ENCODE measurements at places on chromosomes 6 and 20.

DNA sequence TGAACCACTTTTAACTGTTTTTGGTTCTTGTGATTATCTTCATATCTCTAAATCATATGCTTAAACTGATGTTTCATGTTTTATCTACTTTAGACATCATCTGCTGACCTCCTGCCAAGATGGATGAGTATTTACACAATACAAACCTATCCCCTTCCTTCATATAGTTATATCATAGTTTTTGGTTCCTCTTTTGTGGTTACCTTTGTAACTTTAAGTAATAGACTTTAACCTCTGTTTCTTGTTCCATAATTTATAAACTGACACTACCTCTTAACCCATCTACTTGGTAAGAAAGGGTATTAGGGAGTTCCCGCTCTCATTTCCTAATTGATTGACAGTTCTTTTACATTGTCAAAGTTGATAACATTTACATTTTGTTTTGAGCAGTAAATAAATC lies 11.9 kb downstream of the PCMT1 start:
- no peak for DNase-seq

GRCh38 chr20:18543932-18544331 lies 23.3 kb upstream of the SMIM26 start:
- no peak for DNase-seq

GRCh38 chr20:5145365-5146098 lies 18.7 kb downstream of the CDS2 start:
- no peak for DNase-seq

GRCh38 chr6:47145212-47145611 lies 103.1 kb upstream of the ADGRF1 start:
- DNase-seq = no peak

- DNase-seq = no peak
Observed at GRCh38 chr6:21953831-21954801, 342.7 kb downstream of the PRL start.

DNA sequence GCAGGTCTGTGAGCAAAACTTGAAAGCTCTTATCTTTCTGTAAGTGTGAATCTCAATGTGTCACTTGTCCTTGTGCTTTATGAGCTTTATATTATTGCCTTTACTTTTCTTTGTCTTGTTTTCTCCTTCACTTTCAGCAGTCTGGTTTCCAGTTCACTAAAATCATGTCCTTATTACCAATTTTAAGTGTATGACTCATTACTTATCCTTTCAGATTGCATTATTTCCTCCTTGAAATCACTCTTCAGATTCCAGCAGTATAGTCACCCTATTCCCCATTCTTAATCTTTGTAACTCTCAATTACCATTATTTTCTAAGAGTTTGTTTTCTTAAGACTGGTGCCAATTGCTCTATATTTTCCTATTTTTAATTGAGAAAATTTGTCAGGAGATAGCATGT lies 117.4 kb upstream of the GRIK2 start:
- DNase-seq = no peak

DNA sequence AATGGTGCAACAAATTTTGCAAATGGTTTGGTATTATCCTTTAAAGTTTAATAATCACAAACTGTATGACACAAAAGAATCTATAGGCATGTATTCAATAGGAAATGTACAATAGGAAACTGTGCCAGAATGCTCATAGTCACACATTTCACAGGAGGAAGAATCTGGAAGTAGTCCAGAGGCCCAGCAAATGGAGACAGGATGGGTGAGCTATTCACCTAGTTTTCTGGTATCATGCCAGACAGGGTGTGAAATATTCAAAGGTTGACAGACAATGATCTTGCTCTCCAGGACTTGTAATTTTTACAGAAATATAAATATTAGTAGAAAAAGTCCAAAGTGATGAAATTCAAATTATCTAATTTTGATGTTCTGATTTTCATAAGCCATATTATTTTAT lies 520.1 kb upstream of the IMPG1 start:
- DNase-seq = no peak

DNA sequence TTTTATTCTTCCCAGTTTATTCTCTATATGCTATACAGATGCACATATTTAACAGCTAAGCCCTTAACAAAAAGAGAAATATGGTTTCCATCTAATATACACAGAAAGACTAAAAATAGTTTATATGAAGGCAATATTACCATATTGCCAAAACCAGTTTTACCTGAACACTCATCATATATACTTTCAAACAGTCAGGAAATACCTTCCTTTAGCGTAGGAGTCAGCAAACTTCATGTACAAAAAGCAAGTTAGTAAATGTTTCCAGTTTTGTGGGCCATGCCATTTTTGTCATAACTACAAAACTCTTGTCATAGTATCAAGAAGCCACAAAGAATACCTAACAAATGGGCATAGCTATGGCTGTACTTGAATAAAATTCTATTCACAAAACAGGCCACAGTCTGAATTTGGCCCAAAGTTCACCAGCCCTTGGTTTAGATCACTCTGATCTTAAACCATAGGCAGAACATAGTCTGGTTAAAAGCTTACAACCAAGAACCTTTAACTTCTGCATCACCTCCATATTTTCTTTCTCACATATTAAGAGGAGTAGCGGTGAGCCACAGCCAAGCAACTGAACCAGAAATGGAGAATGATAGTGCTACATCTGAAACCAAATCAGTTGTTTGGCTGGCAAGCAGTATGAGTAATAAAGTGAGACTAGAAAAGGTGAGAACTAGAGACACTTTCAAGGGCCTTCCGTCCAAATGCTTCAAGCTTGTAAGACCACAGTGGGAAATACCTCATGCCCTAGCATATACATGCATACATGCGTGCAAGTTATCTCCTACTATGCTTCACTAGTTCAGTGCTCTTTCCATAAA lies 116.6 kb downstream of the PTPRK start:
- DNase-seq = no peak

GRCh38 chr20:50704514-50704913 lies 13.2 kb upstream of the RIPOR3 start:
- DNase-seq = no peak

DNA sequence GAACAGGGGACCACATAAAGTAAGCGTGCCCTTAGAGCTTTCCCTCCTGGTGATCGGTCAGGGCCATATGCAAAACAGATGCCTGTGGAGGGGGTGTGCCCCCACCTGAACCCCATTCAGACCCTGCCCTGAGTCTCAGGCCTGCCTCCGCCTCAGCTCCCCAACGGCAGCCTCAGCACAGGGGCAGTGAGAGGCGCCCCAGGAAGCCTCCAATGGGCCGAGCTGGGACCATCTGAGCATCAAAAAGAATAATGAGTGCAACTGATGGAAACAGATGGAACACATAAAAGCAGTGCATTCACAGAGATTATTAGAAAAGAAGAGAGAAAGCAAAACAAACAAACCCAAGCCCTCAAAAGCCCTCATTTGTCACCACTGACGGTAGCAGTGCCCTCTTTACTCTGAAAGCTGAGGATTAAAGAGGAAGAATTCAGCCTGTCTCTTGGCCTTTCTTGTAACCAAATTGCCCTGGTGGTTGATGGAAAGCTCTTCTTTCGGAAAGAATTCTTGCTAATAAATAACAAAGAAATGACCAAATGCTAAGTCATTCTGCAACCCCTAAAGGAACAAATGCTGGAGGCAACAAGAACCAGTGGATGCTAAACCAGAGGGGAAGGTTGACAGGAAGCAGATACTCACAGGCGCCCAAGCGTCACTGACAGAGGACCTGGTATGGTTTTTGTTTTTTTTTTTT lies 6.8 kb downstream of the ADISSP start:
- no peak for DNase-seq

- DNase-seq = no peak
Observed at GRCh38 chr6:159627939-159628338, 65.1 kb downstream of the SOD2 start.

DNA sequence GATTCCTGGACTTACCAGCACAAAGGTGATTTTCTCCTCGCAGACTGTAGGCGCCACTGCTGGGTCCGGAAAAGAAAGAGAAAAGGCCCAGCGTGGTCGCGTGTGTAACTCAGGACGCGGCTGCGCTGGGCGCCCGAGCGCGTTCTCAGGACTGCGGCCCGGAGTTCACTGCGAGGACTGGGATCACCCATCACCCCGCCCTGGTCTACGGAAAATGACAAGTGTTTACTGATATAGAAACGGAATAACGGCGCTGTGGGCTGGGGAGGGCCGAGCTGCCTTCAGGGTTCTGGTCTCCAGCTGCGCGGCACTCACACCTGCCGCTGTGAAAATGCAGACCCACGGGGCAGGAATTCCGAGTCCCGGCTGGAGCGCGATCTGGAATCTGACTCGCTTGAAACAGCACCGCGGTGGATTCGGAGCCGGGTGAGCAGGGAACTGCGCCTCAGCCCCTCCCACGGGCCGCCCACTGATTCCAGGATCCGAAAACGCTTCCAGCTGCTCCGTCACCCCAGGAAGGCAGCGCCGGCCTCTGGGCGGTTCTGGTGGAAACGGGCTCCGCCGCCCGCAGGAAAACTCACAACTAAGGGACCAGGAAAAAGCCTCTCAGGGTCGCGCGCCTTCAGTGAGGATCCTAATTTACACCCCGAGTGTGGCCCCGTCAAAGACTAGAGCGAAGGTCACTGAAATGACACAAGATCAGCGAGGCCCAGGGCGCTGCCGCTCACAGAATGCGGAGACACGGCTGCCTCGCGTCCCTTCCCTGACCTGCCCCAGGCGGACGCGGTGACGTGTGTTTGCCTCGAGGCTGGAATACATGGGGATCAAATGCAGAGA lies 34.5 kb downstream of the HLA-A start:
- peak; percentile 80 for DNase-seq

GRCh38 chr20:63574829-63575743 lies 1.0 kb upstream of the HELZ2 start:
- DNase-seq = no peak

GRCh38 chr6:157008568-157008967 lies 231.4 kb downstream of the ARID1B start:
- DNase-seq = no peak

DNA sequence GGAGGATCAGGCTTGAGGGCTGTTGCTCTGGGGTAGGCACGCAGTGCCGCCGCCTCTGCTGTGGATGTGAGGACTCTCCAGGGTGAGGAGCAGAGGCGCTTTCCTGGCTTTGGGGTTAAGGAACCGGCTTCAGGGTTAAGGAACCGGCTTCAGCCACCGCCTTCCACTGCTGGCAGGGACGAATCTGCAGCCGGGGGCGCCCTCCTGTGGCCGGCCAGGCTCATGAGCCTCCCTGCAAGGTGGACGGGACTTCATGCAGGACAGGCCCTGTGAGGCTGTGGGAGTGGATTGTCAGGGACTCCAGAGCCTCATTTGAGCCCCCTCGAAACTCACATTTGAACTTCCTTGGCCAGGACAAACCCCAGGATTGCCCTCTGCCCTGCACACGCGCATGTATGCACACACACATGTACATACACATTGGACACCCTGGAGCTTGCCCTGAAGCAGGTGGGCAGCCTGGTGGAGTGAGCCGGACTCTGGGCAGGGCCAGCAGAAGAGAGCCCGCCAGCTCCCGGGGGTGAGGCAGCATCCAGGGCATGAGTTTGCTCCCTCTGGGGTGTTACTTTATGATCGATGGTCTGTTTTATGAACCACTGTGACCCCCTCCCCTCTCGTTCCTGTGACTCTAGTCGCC lies 146.9 kb downstream of the PHACTR3 start:
- DNase-seq = peak; percentile 92

- no peak for DNase-seq
Observed at GRCh38 chr20:48926821-48927220, 5.3 kb downstream of the ARFGEF2 start.

DNA sequence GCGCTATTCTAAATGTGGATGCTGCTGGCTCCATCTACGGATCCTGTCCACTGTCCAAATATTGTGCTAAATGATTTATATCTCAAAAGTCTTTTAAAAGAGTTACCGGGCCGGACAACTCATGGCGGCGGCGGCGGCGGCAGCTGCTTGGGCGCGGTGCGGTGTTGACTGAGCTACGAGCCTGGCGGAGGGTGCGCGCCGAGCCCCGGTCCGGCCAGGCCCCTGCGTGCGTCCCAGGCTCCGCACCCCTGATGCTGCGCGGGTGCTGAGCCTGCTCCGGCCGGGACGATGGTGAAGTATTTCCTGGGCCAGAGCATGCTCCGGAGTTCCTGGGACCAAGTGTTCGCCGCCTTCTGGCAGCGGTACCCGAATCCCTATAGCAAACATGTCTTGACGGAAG lies 303.4 kb downstream of the CENPW start:
- DNase-seq = no peak

GRCh38 chr20:17972121-17972520 lies 3.3 kb downstream of the MGME1 start:
- DNase-seq = no peak

DNA sequence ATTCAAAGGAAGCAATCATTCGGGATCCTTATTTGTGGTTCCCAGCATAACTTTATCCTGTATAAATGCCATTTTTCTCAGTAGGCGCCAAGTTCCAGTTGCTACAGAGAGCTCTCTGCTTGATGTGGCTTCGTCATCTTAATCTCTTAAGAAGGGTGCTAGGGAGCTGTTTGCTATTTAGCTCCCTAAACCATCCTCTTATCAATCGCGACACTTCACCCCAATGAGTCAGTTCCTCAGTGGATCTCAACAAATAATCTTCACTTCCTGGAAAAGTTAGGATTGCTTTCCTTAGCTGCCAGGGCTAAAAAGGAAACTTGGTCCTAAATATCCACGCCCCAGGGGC lies 1.3 kb upstream of the NKAIN2 start:
- no peak for DNase-seq

DNA sequence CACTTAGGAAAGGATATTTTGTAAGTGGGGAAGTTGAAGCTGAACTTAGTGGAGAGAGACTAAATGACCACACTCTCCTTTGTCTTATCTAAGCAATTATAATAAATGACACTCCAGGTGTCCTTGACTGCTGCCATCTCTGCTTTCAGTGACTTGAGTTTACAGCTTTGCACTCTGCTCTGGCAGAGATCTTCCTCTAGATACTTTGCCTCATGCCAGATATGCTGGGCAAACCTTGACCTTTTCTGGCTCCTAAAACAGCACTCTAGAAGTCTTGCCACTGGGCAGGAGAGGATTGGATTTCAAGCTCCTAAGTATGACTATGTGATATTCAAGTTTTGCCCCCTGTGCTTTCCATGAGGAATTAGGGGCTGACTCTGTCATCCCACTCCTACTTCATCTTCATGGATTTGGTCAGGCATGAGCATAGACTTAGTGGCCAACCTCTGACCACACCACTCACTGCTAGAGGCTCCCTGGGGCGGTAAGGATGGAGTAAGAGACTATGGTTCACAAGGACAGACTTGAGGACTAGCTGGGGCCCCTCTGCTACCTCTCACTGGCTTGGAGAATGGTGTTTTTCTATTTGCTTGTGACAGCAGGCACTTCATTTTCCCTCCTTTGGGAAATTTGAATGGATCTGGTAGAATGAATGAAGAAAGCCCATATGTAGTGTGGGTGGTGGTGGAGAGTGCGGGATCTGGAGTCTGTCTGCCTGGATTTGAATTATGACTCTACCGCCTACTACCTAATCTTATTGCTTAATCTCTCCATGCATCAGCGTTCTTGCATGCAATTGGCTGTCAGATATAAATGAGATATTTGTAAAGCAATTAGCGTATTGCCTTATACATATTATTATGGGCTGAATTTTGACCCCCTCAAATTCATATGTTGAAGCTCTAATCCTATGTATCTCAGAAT lies 191.4 kb downstream of the REV3L start:
- no peak for DNase-seq

- no peak for DNase-seq
Observed at GRCh38 chr6:41719436-41720261, 15.8 kb downstream of the TFEB start.

GRCh38 chr20:63287697-63288580 lies 5.0 kb upstream of the COL20A1 start:
- no peak for DNase-seq

- DNase-seq = no peak
Observed at GRCh38 chr6:123745895-123746294, 57.8 kb upstream of the NKAIN2 start.

GRCh38 chr6:132764370-132764769 lies 6.7 kb upstream of the VNN2 start:
- DNase-seq = no peak
